Esophagus muscularis mucosa (tissue), 4 donors: ENCODE measurements at places on chromosomes 1 and 21. TPM values are rescaled to one million over a fixed set of nuclear protein-coding genes. Genes with fewer than 3 reads are reported as not detected.

DNA sequence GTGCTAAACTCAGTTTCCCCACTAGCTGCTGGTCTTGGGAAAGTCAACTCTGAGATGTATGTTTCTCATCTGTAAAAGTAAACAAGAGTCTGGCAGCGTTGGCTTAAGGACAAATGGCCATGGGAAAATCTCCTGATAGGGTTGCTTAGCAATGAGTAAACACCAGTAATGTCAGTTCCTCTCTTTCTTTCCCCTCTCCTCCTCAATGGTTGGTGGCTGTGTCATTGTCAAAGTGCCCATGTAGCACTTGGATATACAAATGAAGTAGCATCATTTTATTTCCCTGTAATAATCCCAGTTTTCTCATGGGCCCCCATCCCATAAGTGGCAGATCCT is 2.2 kb upstream of the FYB2 start:
- H3K4me1 ChIP-seq, result peaks cover 9% of the 10 kb centered on the region
- H3K27me3 ChIP-seq, result no peaks in the 10 kb centered on the region
- no peaks in the 10 kb centered on the region for H3K36me3 ChIP-seq
- no peak overlapping the region for H3K27ac ChIP-seq
- DNase-seq, result no peak

DNA sequence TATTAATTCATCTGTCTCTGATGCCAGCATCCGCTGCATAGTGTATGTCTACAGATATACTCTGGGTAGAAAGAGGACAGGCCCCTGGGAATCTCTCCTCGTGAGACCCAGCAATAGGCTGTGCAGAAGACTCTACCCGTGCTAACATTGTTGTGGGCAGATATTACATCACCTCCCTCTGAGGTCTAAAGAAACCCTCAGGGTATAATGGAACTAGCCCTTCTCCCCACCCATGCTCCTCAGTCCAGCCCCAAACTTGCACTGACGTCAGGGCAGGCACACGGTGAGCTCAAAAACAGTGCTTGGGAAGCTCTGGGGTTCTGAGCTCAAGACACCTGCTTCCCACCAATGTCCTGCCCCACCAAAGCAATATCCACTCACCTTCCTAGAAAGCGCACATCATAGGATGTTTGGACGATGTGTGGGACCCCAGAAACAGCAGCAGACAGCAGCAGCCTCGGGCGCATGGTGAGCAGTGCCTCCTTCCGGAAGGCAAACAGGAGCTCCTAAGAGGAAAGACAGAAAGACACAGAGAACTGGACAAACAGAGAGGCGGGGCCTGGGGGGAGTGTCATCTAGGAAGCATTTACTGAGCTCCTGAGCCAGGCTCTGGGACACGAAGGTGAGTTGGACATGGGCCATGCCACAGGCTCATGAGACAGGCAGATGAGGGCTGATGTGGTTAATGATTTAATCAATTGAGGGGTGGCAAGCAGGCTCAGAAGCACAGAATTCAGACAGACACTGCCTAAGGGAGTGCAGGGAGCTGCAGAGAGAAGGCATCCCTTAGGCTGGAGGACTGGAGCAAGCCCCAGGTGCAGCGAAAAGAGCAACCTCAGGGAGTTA is 4.8 kb downstream of the OVGP1 start:
- no peak overlapping the region for H3K4me3 ChIP-seq
- DNase-seq, result no peak
- H3K4me1 ChIP-seq, result no peaks in the 10 kb centered on the region

DNA sequence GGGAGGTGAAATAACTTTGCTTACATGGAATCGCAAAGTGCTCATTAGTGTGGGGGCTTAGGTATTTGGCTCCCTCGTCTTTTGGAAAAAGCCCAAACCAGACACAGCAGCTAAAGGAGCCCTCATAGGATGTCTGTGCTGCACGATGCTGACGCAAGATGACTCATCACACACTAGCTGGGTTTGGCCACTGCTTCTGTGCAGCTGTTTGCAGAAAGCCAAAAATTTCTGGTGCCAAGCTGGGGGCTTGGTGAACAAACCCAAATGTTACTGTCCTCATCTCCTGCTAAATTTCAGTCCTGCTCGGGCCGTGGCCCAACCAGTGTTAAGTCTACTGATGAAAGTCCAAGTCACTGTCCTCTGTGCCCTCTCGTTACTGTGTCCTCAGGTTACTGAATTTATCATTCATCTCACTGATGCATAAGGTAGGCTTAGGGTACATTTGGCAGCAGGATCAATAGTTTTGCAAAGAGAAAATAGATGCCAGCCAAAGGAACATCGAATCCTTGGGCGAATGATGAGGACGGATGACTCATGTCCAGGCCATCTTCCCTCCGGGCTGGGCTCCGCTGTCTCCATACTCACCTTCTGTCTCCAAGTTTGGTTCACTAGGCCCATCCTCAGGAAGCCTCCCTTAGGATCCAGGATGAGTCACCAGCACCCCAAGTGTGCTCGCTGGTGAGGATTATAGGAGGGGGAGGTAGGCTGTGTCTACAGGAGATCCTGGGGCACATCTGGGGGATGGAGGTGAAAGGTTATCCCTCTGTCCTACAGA is 177.7 kb downstream of the ADSS2 start:
- peak overlapping the region; percentile 64 for H3K27ac ChIP-seq
- H3K4me3 ChIP-seq, result peak overlapping the region; percentile 32
- DNase-seq, result no peak
- no peaks in the 10 kb centered on the region for H3K36me3 ChIP-seq
- H3K4me1 ChIP-seq, result peaks cover 23% of the 10 kb centered on the region

GRCh38 chr1:55877437-55878232 is 662.5 kb upstream of the USP24 start:
- no peaks in the 10 kb centered on the region for H3K36me3 ChIP-seq
- no peak overlapping the region for H3K27ac ChIP-seq
- no peak overlapping the region for H3K4me3 ChIP-seq
- H3K4me1 ChIP-seq, result no peaks in the 10 kb centered on the region
- no peak for DNase-seq

FMO1 gene
- total RNA-seq, result not detected

GRCh38 chr1:107966550-107966949 is 1.6 kb upstream of the VAV3 start:
- no peaks in the 10 kb centered on the region for H3K36me3 ChIP-seq
- H3K4me3 ChIP-seq, result no peak overlapping the region
- peaks cover 26% of the 10 kb centered on the region for H3K4me1 ChIP-seq
- peaks cover 4% of the 10 kb centered on the region for H3K27me3 ChIP-seq
- no peak for DNase-seq
- no peak overlapping the region for H3K27ac ChIP-seq

DNA sequence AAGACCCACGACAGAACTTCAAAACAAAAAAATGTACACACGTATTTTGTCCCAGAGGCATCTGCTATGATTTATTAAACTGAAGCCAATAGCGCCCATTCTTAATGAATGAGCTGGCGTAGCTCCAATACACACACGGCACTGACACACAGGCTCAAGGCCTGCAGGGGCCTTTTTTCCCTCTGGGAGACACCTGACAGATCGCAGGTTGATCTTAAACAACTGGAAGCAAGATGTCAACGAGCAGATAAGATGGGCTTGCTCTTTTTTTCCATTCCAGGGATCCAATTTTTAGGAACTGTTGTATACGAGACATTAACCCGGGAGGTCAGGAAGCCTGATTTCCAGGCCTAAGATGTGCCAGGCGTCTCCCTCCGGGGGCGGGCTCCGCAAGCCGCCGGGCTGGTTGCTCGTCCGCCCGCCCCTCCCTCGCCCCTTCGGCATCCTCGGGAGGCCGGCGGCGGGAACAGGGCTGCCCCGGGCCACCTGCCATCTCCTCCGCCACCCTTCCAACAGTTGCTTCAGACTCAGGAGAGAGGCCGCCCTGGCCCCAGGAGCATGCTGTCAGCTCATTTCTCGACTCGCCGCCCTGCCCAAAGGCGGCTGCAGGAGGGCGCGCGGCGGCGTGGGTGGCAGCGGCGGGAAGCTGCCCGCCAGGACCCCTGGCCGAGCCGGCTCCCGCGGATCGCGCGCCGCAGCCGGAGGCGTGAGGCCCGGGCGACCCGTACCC is 735 bp downstream of the TTC13 start:
- peaks cover 24% of the 10 kb centered on the region for H3K4me1 ChIP-seq
- peak overlapping the region; percentile 88 for H3K4me3 ChIP-seq
- peak overlapping the region; percentile 75 for H3K27ac ChIP-seq
- DNase-seq, result no peak

DNA sequence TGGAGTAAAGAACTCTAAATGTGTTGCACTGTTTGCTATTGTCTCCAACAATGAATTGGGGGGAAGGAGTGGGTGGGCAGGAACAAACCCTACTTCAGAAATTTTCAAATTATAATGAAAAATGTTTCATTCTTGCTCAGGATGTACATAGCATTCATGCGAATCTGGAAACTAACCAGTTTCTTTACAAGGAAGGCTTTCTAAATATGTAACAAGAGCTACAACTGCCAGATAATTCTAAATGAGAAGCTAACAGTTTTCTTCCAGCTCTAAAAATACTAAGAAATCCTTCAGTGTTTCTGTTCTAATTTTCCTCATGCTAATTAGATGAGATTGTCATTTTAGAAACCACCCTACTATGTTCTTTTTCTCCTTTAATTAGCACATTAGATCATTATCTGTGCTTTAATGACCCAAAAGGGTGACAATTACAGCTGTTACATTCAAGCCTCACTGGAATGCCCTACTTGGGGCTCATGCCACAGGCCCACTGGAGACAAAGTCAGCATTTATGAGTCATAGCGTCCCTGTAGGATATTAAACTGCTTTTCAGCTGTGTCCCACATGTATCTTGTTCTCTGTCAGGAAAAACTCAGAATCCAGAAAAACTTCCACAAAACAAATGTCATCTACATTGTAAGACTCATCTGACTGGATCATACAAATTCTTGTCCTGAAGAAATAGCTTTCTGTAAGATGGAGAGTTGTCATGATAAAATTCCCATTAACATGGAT is 804.6 kb upstream of the CXADR start:
- H3K4me1 ChIP-seq, result peaks cover 4% of the 10 kb centered on the region
- no peak for DNase-seq
- no peaks in the 10 kb centered on the region for H3K36me3 ChIP-seq
- H3K27me3 ChIP-seq, result no peaks in the 10 kb centered on the region
- no peak overlapping the region for H3K27ac ChIP-seq

- no peak overlapping the region for H3K27ac ChIP-seq
- H3K4me3 ChIP-seq, result no peak overlapping the region
- H3K4me1 ChIP-seq, result peaks cover 17% of the 10 kb centered on the region
Observed at GRCh38 chr1:47757226-47757975, 239.8 kb downstream of the TRABD2B start.

- H3K27me3 ChIP-seq, result no peaks in the 10 kb centered on the region
- H3K4me3 ChIP-seq, result no peak overlapping the region
- H3K36me3 ChIP-seq, result no peaks in the 10 kb centered on the region
- peaks cover 52% of the 10 kb centered on the region for H3K4me1 ChIP-seq
- DNase-seq, result no peak
- no peak overlapping the region for H3K27ac ChIP-seq
Observed at GRCh38 chr1:168509875-168510791, 33.7 kb downstream of the XCL2 start.

EXTL1 gene
- 0.33 TPM for total RNA-seq

SAMSN1 gene
- total RNA-seq, result 22.5 TPM

DDX59 gene
- 18.1 TPM for total RNA-seq

TRIM45 gene
- 4.0 TPM for total RNA-seq

DNA sequence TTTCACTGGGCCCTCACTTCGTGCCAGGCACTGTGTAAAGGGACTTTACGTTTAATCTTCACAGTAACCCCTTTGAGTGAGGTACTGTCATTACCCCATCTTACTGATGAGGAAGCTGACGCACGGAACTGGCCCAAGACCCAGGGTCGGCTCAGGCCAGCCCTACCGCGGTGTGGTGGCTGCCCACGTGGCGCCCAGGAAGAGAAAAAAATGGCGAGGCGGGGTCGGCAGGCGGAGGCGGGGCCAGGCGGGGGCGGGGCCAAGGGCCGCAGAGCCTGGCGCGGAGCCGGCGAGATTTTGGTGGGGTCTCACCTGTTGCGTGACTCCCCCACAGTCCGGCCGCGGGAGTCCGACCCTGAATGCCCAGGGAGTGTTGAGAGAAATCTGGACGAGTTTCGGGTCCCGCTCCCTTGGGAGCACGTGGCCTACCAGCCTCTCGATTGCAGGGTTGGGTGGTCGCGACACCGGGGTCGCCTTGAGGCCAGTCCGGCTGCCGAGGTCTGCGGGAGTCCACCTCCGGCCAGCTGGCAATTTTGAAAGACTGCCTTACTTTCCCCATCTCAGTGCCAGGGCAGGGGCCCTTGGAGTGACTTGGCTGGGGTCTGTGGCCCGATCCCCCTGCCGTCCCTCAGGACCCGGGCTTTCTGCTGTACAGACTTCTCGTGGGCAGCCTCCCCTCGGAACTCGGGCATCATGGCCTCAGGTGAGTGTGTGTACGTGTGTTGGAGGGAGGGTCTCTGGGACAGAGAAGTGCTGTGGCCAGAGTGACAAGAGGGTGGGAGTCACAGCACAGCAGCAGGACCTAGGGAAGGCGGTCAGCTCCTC is at the start of the genes AMPD2 and GNAT2:
AMPD2 (plus strand) TSS at position 262 of the 825 bp plus-strand sequence. CDS start 1,339 bp downstream, outside the sequence.
GNAT2 (minus strand) TSS at position 41 of the 825 bp plus-strand sequence. CDS start 6,746 bp downstream, outside the sequence.
- peak within 1 kb of the TSS; percentile 77 for H3K27ac ChIP-seq
- no peaks in the 10 kb centered on the region for H3K27me3 ChIP-seq
- H3K4me1 ChIP-seq, result peaks cover 34% of the 10 kb centered on the region
- H3K36me3 ChIP-seq, result no peaks in the 10 kb centered on the region
- DNase-seq, result no peak

DNA sequence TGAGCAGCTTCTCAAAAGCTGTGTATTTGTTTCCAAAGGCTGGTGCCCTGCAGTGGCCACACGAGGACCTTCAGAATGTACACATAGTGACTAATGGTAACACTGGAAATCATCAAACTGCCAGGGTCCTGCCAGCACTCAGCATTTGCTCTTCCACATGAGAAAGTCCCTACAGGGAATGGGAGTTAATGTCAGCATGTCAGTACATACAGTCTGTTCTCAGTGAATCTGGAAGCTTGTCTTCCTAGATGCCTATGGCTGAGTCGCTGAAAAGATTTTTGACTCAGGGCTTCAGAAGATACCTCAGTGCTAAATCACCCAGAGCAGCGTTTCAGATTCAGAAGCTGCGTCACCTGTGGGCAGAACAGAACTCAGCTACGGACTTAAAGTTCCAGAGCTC is 108.2 kb downstream of the CDC7 start:
- H3K27ac ChIP-seq, result no peak overlapping the region
- DNase-seq, result no peak
- peaks cover 6% of the 10 kb centered on the region for H3K4me1 ChIP-seq
- H3K36me3 ChIP-seq, result no peaks in the 10 kb centered on the region

DNA sequence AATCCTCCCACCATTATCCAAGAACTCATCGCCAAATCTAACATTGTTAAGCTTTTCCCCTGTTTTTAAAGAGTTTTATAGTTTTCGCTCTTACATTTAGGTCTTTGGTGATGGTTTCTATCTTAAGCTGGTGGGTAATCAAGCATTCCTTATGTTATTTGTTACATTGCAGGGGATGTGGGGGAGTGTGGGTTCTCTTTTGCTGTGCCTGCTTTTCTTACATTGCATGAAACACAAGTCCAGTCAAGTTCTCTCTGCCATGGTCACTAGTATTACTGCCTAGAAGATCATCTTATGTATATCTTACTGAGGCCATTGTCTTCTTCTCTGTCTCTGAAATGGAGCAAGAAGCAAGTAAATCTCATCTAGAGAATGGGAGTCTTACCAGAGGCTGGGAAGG is 27.3 kb upstream of the S100A7 start:
- no peaks in the 10 kb centered on the region for H3K27me3 ChIP-seq
- no peak for DNase-seq
- H3K4me1 ChIP-seq, result peaks cover 33% of the 10 kb centered on the region
- H3K36me3 ChIP-seq, result no peaks in the 10 kb centered on the region

- H3K4me1 ChIP-seq, result no peaks in the 10 kb centered on the region
- H3K27me3 ChIP-seq, result no peaks in the 10 kb centered on the region
- DNase-seq, result peak; percentile 87
- H3K27ac ChIP-seq, result no peak overlapping the region
- H3K4me3 ChIP-seq, result no peak overlapping the region
- H3K36me3 ChIP-seq, result no peaks in the 10 kb centered on the region
Observed at GRCh38 chr1:114330451-114330983, 176.8 kb upstream of the SYT6 start.

RBM11 gene
- total RNA-seq, result 0.83 TPM
